ENCODE measurements at places on chromosomes 6 and 20. TPM values are rescaled to one million over a fixed set of nuclear protein-coding genes. Genes with fewer than 3 reads are reported as not detected.

DNA sequence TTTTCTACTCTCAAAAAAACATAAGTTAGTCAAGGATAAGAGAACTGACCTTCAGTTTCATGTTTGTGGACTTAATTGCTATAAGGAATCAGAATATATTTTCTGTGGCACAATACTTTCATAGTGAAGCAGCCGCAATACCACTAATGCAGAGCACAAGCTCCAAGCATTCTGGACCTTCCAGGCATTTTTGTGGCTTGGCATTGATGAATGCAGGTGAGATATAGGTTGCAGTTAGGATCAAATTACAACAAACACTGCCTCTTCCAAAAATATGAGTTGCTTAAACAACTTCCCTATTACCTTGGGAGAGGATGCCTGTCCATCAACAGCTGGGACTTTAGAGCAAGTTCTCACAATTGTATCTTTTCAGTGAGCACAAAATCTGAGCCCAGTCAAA, 162.8 kb upstream of the RSPO3 start:
- DNase-seq, result no peak

DNA sequence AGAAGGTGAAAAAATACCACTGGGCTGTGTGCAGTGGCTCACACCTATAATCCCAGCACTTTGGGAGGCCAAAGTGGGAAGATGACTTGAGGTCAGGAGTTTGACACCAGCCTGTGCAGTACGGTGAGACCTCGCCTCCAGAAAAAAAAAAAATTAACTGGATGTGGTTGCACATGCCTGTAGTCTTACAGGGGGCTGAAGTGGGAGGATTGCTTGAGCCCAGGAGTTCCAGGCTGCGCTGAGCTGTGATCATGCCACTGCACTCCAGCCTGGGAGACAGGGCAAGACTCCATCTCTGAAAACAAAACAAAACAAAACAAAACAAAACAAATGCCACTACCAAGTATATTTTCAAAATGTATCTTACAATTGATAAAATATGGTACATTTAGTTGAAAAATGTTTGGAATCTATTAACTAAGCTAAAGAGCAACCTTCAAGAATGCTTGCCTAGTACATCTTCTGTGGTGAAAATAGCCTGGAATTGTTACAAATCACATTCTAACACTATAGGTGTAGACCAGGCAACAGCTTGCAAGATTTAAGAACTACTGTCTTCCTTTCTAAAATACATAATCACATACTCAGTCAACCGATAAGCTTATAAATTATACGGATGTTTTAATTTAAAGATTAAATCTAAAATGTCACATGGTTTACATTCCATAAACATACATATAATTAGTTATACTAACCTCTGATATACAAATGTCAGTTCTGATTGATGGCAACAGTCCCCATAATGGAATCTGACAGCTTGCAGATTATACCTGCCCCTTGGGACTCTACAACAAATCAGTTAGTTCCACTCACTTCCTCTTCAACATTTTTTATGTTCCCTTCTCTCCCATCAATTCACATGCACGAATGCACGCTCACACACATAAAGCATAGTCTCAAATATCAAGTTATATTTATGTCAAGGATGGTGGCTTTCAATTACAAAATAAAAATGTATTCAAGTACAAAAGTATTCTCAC, 150.8 kb downstream of the ASCC3 start:
- no peak for DNase-seq

- DNase-seq, result no peak
These were observed 644.9 kb upstream of the AGPAT4 start for GRCh38 chr6:161918628-161919205.

The EFCAB8 gene
- 0.77 TPM for total RNA-seq

DNA sequence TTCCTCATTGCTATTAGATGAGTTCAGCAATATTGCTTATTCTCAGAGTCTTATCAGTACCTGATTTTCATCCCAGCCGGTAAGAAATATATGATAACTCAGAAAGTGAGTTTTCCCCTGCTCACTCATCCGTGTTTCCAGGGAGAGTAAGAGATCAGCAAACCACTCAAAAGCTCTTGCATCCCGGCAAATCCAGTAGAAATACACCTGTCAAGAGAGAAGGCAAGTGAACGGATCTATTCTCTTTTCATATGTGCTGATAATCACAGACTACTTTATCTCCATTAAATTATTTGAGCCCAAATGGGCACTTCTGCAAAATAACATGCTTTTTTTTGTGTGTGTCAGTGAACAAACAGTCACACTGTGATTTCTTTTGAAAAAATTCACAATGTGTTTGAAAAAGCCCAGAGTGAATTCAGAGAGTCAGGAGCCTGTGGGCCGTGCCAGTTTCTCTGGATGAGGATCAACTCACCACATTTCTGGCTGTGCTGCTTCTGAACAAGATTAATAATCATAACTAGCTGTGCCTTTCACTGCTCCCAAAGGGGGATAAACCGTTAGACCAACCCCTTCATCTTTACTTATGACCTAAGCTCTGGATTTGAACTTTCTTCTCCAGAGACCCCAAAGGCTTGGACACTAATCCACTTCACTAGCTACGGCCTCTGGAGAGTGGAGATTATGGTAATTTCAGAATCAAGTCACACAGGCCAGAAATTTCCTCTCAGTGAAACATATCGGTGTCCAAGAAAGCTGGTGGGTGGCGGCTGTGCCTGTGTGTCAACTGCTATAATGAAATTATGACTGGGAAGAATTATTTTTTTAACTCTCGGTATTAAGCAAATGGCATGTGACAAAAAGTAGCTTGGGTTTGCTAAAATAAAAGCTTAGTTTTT, 44.2 kb downstream of the NOX3 start:
- no peak for DNase-seq

- DNase-seq, result no peak
These were observed 79.2 kb downstream of the LINC00237 start for GRCh38 chr20:21026951-21027350.

The HRH3 gene
- total RNA-seq, result not detected

DNA sequence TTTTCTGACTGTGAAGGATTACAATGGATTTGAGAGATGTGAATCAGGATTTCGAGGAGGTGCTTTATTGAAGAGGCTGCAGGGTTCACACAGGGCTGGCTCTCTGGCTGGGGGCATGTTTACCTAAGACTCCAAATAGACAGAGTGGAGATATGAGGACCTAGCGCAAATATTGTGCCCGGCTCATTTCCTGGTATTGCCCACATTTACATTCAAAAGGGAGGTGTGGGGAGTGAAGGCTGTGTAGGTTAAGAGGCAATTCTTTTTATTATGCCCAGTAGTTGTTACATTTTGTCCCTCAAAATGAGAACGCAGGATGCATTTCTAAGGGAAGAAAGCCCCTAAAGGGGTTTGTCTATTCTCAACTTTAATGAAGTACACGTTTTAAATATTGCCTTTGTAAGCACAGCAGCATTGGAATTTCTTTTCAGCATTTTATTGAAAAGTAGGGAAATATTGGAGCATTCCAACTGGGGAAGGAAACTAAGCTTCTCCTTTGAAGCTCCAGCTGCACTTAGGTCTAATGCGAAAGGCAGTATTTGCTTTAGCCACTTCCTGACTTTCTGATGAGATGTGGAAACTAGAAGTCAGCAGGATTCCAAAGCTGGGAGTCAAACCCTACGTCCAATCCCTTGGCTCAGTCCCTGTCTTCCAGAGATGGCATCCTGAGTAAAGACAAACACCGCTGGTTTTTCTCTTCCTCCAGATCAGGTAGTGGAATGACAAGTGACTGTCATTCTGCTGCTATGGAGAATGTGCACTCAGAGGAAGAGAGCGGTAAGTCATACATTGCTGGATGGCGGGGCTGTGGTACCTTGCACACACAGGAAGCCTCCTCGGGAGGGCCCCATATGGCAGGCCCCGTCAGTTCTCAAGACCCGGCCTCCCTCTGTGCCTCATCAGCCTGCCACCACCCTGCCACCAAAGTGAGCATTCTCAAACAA, 70.7 kb downstream of the MYB start:
- no peak for DNase-seq

DNA sequence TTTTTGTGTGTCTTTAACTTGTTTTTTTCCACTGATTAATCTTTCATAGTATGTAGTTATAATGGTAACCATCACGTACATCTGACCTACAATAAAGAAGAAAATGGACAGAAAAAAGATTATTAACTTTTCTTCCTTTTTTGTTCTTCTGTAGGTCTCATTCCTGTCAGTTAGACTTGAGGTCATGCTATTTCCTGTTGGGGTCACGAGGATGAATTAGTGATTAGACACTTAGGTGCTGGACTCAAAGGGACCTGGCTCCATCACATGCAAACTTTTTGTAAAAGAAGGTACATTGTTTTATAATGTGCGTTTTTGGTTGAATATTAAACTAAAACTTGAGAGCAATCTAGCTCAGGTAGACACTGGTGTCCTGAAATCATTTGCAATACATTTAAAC, 14.8 kb downstream of the MARCKS start:
- DNase-seq, result no peak

- DNase-seq, result no peak
These were observed 713.2 kb upstream of the NRSN1 start for GRCh38 chr6:23412770-23413169.

DNA sequence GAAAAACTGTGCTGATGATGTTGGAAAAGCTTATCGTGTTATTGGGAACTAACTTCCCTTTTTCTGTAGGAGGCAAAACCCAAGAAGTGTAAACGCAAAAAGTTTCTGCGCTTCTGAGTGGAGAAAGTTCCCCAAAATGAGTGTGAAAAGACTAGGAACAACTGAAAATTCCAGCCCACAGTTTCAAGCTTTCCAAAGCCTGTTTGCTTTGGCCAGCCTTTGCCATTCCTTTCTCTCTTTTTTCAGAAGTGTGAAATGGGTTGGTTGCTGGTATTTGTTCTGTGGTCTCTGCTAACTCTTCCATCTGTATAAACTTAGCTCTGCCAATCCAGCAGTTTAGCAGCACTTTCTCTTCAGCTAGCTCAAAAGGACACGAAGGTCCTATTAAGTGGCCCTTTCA, 491.3 kb downstream of the MAFB start:
- DNase-seq, result no peak

DNA sequence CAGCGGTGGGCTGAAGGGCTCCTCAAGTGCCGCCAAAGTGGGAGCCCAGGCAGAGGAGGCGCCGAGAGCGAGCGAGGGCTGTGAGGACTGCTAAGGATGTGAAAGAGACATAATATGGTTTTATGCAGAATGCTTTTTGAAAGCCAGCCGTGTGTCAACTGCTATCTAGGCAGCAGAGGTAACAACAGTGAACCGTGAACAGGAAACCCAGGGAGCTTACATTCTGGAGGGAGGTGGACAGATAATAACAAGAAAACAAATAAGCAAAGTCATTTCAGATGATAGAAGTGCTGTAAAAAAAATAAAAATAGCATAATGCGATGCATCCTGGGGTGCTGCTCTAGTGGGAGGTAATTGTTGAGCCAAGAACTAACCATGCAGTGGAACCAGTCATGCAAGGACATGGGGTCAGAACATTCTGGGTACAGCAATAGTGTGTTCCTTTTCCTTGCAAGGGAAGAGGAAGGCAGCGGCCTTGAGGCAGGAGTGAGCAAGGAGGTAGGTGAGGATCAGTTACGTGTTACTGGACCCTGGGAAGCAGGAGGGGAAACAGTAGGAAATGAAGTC, 134.4 kb upstream of the TMEM170B start:
- DNase-seq, result no peak

- no peak for DNase-seq
These were observed 52.0 kb downstream of the FRK start for GRCh38 chr6:116008470-116009243.

The OPRM1 gene
- not detected for total RNA-seq

DNA sequence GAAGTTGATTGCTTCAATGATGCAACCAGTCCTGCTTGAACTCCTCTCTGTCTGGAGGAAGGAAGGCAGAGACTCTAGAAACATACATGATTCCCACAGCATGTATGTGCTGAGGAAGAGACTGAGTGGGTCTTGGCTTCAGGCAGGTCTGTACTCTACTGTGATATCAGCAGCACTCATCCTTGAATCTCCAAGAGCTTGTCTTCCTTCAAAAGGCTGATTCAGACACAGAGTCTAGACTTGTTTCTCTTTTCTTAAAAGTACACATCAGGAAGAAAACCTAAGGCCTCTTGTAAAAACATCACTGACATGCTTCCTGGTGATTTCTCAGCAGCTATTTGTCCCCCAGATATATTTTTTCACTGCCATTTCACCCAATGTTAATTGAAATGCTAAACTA, 155.7 kb upstream of the HEY2 start:
- no peak for DNase-seq

- no peak for DNase-seq
These were observed 1.5 kb downstream of the FOXC1 start for GRCh38 chr6:1611322-1611571.

- DNase-seq, result no peak
These were observed 24.6 kb upstream of the HTR1B start for GRCh38 chr6:77487808-77488425.

The BEND6 gene
- not detected for total RNA-seq

- DNase-seq, result no peak
These were observed 399.8 kb downstream of the BTBD9 start for GRCh38 chr6:38239719-38240451.

The FAM217A gene
- not detected for total RNA-seq

DNA sequence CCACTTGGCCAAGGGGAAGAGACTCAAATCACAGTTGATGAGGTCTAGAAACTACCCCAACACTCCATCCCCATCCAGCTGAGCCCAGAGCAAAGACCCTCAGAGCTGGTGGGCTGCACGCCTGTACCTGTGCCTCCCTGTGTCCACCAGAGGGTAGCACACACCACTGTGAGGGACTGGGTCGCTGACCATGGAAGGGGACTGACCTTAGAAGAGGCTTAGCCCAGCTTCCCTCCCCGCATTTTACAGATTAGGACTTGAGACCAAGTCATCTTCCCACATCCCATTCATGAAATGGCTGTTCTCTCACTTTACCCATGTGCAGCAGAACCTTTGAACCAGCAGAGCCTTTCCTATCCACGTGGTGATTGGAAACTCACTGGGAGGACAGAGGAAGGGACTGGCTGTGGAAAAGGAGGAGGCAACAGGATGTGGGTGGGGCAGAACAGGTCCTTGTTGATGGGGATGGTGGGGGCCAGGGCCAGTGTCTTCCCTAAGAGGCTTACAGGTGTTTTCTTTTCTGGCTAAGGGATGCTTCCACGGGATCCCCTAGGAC, 44.3 kb downstream of the CPXM1 start:
- no peak for DNase-seq

DNA sequence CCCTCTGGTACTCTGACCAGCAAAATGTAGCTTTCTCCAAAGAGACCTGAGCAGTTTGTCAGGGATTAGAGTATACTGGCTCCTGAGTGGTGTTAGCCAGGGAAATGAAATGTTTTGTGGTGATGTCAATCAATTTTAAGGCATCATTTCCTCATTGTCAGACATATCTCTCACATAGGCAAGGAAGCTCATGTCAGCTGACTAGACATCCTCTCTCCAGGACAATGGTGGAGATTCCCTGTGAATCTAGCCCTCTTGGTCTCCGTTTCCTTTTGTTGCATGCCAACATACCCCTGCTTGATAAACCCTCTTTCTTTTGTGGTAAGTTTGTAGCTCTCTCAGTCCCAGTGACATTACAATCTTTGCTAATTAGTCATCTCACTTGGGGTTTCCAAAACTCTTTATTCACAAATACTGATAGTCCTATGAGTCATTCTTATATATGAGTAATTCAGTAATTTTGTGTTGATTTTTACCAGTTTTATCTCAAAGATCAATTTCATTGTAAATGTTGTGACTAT, 135.6 kb upstream of the PTPRK start:
- DNase-seq, result no peak

- DNase-seq, result no peak
These were observed 62.7 kb downstream of the PLCB1 start for GRCh38 chr20:8194721-8195120.
